ENCODE measurements at places on chromosomes 2 and 18.

- no peak for DNase-seq
These were observed 280.5 kb downstream of the TCF4 start for GRCh38 chr18:55307505-55307904.

DNA sequence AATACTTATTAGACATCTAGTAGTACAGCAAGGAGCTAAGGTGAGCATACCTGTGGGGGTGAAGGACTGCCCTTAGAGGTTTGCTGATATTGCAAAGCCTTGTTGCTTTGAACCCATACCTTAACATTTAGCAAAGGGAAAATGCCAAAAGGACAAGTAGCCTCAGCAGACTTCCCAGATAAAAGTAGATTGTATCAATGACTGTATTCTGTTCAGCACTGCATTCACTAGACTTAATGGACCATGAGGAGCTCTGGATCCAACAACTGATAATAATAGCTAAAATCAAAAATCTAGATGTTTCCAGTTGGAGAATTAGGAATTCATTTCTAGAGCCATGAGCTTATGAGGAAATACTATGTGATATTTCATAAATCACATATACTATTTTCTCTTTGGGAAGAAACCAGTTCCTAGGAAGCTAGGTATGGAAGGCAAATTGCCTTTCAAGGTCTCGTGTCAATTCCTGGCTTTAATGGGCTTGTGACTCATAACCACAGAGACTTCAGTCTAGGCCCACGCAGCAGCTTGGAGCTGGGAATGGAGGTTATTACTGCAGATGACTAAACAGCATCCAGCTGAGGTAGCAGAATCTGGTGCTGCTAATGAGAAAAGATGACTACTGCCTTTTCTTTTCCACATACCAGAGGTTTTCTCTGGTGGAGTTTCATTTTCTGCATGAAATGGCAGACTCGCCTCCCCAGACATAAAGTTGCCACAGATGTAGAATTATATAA is 191.2 kb upstream of the NABP1 start:
- no peak for DNase-seq

GRCh38 chr2:152525277-152525838 is 190.4 kb downstream of the FMNL2 start:
- DNase-seq = peak; percentile 48

DNA sequence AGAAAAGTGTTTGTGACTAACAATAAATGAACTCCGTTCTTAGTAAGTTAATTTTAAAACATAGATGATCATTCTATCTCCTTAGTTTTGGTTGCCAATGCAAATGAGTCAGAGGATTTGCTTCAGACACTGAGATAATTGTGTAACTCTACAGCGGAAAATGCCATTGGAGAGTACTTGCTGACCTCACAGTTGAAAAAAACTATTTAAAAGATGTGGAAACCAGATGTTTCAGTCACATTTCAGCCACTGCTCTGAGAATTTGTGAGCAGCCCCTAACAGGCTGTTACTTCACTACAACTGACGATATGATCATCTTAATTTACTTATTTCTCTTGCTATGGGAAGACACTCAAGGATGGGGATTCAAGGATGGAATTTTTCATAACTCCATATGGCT is at the start of gene TNFAIP6:
TNFAIP6 (plus strand) TSS at position 234 of the 400 bp plus-strand sequence; CDS start at position 309, 75 bp downstream.
- DNase-seq = no peak

- no peak for DNase-seq
These were observed 67.2 kb upstream of the NPAS2 start for GRCh38 chr2:100752628-100753333.
